Bronchus fibroblast of lung (primary cell): ENCODE measurements at places on chromosomes 5 and 9. TPM values are rescaled to one million over a fixed set of nuclear protein-coding genes. Genes with fewer than 3 reads are reported as not detected.

The MEIKIN gene
- not detected in 2 replicates for total RNA-seq

The TYRP1 gene
- not detected in 2 replicates for total RNA-seq

The ZDHHC11 gene
- 0.34 and 0.59 TPM in 2 replicates for total RNA-seq

The RRAGA gene
- total RNA-seq: 79.0 and 81.0 TPM in 2 replicates

The ERBIN gene
- 33.9 and 35.5 TPM in 2 replicates for total RNA-seq

The PPP3R2 gene
- not detected in 2 replicates for total RNA-seq

The C9orf50 gene
- 0.50 TPM in 1 of 2 replicates, not detected in the other for total RNA-seq

The ECM2 gene
- total RNA-seq: 0.45 and 0.50 TPM in 2 replicates

The GPR150 gene
- total RNA-seq: 0.34 and 0.59 TPM in 2 replicates

The RNF183 gene
- total RNA-seq: not detected in 2 replicates

The C1QTNF3 gene
- total RNA-seq: 0.34 and 0.59 TPM in 2 replicates
